Endodermal cell (in vitro differentiated cells): ENCODE measurements at places on chromosomes 1 and 21. TPM values are rescaled to one million over a fixed set of nuclear protein-coding genes. Genes with fewer than 3 reads are reported as not detected.

DNA sequence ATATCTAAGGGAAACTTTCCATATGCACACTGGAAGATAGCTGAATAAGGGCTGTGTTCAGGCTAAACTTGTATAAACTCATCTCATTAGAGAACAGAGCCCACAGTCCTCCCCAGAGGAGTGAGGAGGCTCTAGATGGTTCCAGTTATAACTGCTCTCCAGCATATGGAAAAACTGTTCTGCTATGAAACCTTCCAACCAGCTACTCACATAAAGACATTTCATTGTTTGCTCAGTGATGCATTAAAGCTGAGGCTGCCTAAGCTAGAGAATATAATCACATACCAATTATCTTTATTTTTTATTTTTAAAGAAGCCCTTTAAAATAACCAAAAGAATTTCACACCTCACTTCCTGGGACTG is 13.3 kb downstream of the AHCYL1 start:
- H3K27ac ChIP-seq: no peak overlapping the region
- no peak for DNase-seq
- no peak overlapping the region for H3K4me3 ChIP-seq
- no peaks in the 10 kb centered on the region for H3K27me3 ChIP-seq
- H3K4me1 ChIP-seq: peaks cover 11% of the 10 kb centered on the region

DNA sequence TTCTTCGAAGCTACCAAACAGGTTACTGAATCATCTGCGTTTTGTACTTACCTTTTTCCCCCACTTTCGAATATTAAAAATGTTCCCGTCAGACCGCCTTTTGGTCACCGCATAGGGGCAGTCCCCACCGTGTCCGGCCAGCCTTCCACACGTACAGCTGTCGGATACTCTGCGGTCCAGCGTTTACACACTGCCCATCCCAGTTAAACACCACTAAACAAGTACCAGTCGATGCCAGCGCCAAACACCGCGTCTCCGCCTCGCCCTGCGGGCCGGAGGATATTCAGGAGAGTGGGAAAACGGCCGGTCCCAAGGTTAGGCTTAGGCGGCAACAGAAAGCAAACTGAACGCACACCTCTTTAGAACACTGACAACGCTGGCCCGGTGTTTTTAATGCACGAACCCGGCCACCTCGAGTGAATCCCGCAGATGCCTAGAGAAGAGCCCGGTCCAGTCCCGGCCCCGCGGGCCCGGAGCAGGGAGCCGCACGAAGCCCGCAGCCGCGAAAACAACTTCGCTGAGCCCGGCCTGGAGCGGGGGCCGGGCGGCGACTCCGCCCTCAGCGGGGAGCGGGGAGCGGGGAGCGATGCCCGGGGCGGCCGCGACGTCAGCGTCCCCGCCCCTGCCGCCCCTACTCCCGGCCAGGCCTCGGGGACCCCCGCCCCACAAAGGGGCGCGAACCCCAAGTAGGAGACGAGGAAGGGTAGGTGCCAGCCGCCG is 730 bp upstream of the PHF13 start:
- no peak for DNase-seq
- H3K36me3 ChIP-seq: peaks cover 15% of the 10 kb centered on the region
- H3K27ac ChIP-seq: peak overlapping the region; percentile 63

DNA sequence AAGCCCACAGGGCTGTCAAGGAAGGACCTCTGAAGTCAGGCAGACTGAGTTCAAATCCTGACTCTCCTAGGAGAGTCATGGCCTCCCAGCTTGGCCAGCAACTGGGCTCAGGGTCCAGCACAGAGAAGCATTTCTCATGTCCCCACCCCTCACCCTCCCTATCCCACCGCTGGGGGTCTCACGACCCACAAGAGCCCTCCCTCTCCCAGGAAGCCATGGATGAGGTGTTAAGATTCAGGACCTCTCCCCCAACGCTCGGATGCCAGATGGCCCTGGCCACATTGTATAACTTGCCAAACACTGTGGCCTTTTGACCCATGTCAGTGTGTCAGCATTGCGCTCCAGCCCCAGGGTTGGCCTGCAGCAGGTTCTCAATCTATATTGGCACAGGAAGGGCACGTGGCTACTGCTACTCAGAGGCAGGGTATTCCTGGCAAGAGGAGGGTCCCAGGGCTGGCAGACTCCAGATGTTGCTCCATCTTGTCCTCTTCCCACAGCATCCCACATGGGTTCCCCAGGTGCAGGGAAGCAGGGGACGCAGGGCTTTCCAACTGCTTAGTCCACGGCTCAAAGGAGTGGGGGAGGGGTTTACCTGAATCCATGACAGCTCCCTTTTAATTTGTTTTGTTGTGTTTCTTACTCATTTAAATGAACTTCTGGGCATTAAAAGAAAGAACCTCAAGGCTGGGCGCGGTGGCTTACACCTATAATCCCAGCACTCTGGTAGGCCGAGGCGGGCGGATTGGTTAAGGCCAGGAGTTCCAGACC is 10.5 kb downstream of the SLC2A1 start:
- DNase-seq: no peak
- peaks cover 4% of the 10 kb centered on the region for H3K4me1 ChIP-seq
- H3K36me3 ChIP-seq: no peaks in the 10 kb centered on the region
- no peak overlapping the region for H3K27ac ChIP-seq
- no peak overlapping the region for H3K4me3 ChIP-seq

DNA sequence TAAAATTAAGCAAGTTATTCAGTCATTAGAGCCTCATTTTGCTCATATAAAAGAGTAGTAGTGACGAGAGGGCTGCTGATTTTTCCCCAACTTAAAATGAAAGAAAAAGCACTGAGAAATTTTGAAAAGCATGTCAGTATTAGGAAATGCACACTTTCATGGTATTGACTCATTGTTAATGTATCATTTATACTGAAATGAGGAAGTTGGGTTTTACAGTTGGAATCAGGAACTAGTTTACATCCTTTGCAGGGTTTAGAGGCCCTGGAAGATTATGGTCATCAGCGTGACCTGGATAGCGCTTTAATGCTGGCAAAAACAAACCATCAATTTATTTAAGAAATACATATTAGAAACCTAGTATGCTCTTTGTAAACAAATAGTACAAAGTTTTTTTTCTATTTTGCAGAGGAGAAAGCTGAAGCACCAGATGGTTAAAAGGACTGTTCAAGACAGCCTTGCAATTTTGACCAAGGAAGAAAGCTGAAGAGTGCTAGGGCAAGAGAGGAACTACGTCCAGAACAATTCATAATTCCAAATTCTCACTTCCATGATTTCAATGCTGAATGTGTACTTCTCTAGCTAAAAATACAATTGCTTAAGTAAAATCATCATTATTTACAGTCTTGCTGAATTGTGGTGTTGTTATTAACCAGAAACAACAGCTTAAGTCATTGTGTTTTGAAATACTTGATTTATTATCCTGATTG is 94.8 kb upstream of the SGIP1 start:
- no peak for DNase-seq
- no peaks in the 10 kb centered on the region for H3K4me1 ChIP-seq
- no peaks in the 10 kb centered on the region for H3K36me3 ChIP-seq
- no peak overlapping the region for H3K4me3 ChIP-seq
- H3K27ac ChIP-seq: no peak overlapping the region
- H3K27me3 ChIP-seq: no peaks in the 10 kb centered on the region

GRCh38 chr1:43659212-43660166 is 9.5 kb downstream of the KDM4A start:
- no peaks in the 10 kb centered on the region for H3K4me1 ChIP-seq
- peaks cover 94% of the 10 kb centered on the region for H3K36me3 ChIP-seq
- no peak overlapping the region for H3K27ac ChIP-seq
- no peak overlapping the region for H3K4me3 ChIP-seq
- H3K27me3 ChIP-seq: no peaks in the 10 kb centered on the region

DNA sequence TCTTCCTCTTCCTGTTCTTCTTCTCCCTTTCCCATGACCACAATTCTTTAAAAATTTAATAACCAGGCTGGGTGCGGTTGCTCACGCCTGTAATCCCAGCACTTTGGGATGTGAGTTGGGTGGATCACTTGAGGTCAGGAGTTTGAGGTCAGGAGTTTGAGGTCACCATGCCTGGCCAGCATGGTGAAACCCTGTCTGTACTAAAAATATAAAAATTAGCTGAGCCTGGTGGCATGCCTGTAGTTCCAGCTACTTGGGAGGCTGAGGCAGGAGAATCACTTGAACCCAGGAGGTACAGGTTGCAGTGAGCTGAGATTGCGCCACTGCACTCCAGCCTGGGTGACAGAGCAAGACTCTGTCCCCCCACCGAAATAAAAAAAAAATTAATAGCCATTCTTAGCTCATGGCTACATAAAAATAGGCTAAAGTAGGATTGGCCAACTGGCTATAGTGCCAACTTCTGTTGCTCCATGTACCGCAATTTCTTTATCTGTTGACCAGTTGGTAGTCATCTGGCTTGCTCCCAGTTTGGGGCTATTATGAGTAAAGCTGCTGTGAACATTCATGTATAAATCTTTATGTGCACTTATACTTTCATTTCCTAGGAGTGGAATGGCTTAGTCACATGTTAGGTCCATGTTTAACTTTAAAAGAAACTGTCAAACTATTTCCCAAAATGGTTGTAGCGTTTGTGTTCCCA is 136.3 kb downstream of the PEX14 start:
- no peak overlapping the region for H3K27ac ChIP-seq
- no peak overlapping the region for H3K4me3 ChIP-seq
- H3K27me3 ChIP-seq: no peaks in the 10 kb centered on the region
- H3K4me1 ChIP-seq: no peaks in the 10 kb centered on the region
- H3K36me3 ChIP-seq: no peaks in the 10 kb centered on the region

Gene TNNT2
- total RNA-seq: 0.56 and 0.88 TPM in 2 replicates

GRCh38 chr1:91693557-91693956 is 192.4 kb downstream of the TGFBR3 start:
- H3K36me3 ChIP-seq: no peaks in the 10 kb centered on the region
- DNase-seq: no peak
- H3K4me3 ChIP-seq: no peak overlapping the region
- H3K27ac ChIP-seq: no peak overlapping the region
- H3K4me1 ChIP-seq: no peaks in the 10 kb centered on the region

DNA sequence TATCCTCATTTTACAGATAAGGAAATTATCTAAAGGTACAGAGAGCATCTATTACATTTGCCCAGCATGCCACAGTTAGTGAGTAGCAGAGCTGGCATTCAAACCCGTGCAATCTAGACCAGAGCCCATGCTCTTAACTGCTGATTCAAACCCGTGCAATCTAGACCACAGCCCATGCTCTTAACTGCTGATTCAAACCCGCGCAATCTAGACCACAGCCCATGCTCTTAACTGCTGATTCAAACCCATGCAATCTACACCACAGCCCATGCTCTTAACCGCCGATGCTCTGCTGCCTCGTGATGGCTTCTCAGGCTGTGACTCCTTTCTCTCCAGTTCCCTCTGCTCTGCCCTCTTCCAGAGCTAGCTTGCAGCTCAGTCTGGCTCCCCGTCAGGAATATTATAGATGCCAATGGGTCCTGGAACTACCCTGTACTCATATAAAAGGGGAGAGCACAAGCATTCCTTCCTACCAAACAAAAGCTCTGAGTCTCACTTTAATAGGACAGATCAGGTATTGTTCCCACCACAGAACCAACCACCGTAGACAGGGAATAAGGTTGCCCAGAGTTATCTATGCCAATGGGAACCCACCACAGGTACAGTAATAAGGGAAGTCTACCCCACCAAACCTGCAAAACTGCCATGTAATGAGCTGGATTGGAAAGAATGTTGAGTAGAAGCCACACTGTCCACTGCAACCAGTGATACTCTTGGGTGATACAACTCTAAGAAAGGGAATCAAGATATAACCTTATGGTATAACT is 78.4 kb downstream of the SMYD3 start:
- H3K27me3 ChIP-seq: no peaks in the 10 kb centered on the region
- H3K4me1 ChIP-seq: no peaks in the 10 kb centered on the region
- DNase-seq: peak; percentile 50
- H3K36me3 ChIP-seq: no peaks in the 10 kb centered on the region

DNA sequence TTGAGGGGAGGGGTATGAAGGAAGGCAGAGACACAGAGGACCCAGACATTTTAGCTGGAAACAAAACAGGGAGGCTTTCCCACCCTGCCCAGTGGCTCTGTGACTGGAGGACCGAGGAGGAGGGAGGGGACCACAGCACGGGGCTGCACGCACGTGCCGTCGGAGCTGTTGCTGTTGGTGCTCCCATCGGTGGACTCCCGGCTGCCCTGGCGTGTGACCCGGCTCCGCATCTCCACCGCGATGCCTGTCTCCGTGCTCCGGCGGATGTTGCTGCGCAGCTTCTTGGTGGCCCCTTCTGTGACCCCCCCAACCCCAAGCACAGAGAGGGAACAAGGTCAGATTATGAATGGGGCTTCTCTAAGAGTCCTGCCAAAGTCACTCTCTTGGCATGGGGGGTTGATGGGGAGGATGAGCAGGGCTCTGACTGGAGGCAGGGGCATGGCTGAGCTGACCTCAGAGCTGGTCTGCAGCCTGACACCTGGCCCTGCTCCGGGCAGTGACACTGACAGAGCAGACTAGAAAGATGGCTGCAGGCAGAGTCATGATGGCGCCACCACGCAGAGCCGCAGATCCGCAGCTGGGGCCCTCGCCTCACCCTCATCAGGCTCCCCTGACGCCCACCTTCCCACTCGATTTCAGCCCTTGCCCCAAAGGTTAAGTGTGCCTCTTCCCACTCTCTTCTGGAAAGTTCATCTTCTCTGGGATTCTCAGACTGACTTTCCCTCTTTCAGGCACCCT is 29.6 kb downstream of the RIMS3 start:
- H3K36me3 ChIP-seq: no peaks in the 10 kb centered on the region
- no peaks in the 10 kb centered on the region for H3K27me3 ChIP-seq
- no peak overlapping the region for H3K4me3 ChIP-seq

Gene CLDN17
- total RNA-seq: not detected in 2 replicates

- H3K27ac ChIP-seq: no peak overlapping the region
- DNase-seq: no peak
- no peaks in the 10 kb centered on the region for H3K27me3 ChIP-seq
- H3K36me3 ChIP-seq: no peaks in the 10 kb centered on the region
Measured at GRCh38 chr1:167294528-167294927, 73.8 kb downstream of the POU2F1 start.

DNA sequence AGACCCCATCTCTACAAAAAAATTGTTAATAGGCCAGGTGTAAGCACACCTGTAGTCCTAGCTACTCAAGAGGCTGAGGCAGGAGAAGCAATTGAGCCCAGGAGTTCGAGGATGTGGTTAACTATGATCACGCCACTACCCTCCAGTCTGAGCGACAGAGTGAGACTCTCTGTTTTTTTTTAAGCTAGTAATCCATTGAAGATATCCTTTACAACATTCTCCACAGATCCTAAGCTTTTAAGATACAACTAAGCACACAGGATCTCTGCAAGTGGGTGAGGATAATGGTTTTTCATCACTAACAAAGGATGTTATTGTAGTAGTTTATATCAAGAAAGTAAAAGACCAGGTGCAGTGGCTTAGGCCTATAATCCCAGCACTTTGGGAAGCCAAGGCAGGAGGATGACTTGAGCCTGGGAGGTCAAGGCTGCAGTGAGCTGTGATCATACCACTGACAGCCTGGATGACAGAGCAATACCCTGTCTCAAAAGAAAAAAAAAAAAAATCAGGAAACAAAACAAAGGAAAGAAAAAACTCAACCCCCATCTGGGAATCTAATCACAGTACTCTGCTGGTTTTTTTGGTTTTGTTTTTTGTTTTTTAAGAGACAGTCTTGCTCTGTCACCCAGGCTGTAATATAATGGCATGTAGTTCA is 166.1 kb downstream of the RERE start:
- peaks cover 62% of the 10 kb centered on the region for H3K36me3 ChIP-seq
- no peak for DNase-seq
- H3K27ac ChIP-seq: no peak overlapping the region
- H3K4me3 ChIP-seq: no peak overlapping the region
